Right cardiac atrium (tissue), 5 donors: ENCODE measurements at places on chromosomes 11 and 22. TPM values are rescaled to one million over a fixed set of nuclear protein-coding genes. Genes with fewer than 3 reads are reported as not detected.

Gene C11orf91
- 1.9 TPM for total RNA-seq

Gene SAA4
- not detected for total RNA-seq

Gene RASD2
- 2.1 TPM for total RNA-seq

Gene LMO1
- 0.51 TPM for total RNA-seq

Gene CLTCL1
- total RNA-seq, result 20.6 TPM

Gene NCAM1
- total RNA-seq, result 222 TPM

Gene SLC25A18
- 0.96 TPM for total RNA-seq

Gene CNIH2
- 0.25 TPM for total RNA-seq

Gene TLCD5
- 17.0 TPM for total RNA-seq

Gene CRYBA4
- total RNA-seq, result not detected

Gene MMP27
- not detected for total RNA-seq

Gene MEN1
- 9.9 TPM for total RNA-seq

Gene LZTR1
- total RNA-seq, result 32.0 TPM

Gene MS4A3
- total RNA-seq, result not detected

Gene ADM2
- not detected for total RNA-seq

Gene OR56A5
- total RNA-seq, result not detected

Gene MS4A6E
- not detected for total RNA-seq

Gene NRXN2
- 5.7 TPM for total RNA-seq

Gene TUB
- total RNA-seq, result 28.4 TPM

Gene SCGB2A2
- not detected for total RNA-seq

Gene NRGN
- 11.1 TPM for total RNA-seq

Gene PRRG4
- total RNA-seq, result 2.2 TPM

Gene DCHS1
- 13.2 TPM for total RNA-seq

Gene GPR83
- 0.19 TPM for total RNA-seq

Gene MUC6
- not detected for total RNA-seq

Gene SLC22A8
- total RNA-seq, result not detected

Gene RAG1
- 0.82 TPM for total RNA-seq

Gene GTSE1
- 1.8 TPM for total RNA-seq

Gene TRIM51
- not detected for total RNA-seq

Gene PDE2A
- total RNA-seq, result 32.1 TPM

Gene RHOD
- 51.0 TPM for total RNA-seq

Gene CRYBB1
- 0.91 TPM for total RNA-seq

Gene LRRC32
- 49.9 TPM for total RNA-seq

Gene LINC01488
- 0.14 TPM for total RNA-seq

Gene TNRC6B
- 38.1 TPM for total RNA-seq

Gene GLYATL1
- not detected for total RNA-seq

Gene MUC5B
- not detected for total RNA-seq

Gene CD3G
- 0.65 TPM for total RNA-seq

Gene RHOG
- total RNA-seq, result 25.3 TPM

Gene OR56A1
- total RNA-seq, result not detected

Gene OR4P4
- total RNA-seq, result not detected

Gene BDNF
- total RNA-seq, result 0.08 TPM
